ENCODE measurements at places on chromosomes 13 and 19.
A peak's percentile ranks its signal among the peaks of the same experiment; 100 is the strongest.

DNA sequence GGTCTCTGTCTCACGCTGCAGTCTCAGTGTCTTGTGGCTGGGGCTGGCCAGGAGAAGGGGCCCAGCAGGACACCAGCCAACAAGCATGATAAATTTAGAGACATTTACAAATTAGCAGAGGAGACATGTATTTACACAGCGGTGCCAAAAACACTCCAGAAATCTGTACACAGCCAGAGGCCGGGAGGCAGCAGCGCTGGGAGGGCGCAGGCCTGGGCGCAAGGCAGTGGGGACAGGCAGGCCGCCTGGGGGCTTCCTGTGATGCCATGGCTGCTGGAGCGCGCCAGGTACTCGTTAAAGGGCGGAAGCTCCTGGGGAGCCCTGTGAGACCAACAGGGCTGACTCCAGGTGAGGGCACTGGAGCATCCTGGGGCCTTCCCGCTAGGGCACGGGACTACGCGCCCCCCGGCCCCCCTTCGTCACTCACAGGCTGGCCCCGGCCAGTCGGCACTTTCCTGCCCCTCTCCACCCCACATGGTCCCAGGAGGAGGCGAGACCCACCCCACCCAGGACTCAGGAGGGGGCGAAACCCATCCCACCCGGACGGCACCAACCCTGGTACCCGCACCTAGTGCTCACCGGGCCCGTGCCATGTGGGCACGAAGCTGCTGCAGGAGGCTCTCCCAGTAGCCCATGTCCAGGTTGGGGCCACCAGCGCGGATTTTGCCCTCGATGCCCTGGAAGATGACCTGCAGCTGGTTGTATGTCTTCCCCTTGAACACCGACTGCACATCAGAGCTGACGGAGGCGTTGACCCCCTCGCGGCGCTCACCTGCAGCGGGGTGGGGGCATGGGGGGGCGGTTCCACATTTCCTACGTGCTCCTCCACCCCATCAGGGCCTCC is 7.4 kb upstream of the TBXA2R start:
- DNase-seq, result no peak

DNA sequence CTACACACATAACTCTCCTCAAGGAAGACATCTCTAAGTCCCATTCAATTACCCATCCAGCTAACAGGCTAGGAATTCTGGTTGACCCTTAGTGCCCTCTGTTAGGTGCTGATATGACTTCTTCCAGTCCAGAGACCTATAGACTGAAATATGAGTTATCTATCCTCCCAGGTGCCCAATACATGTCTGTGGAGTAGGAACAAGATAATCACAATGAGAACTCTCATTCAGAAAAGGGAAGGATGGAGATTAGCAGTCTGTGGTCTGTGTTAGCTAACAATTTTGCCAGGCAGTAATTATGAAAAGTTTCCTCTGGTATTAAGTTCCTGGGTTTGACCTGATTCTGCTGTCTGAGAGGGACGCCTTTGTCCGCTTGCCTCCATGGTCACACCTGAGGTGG is 44.2 kb upstream of the SLAIN1 start:
- no peak for DNase-seq

DNA sequence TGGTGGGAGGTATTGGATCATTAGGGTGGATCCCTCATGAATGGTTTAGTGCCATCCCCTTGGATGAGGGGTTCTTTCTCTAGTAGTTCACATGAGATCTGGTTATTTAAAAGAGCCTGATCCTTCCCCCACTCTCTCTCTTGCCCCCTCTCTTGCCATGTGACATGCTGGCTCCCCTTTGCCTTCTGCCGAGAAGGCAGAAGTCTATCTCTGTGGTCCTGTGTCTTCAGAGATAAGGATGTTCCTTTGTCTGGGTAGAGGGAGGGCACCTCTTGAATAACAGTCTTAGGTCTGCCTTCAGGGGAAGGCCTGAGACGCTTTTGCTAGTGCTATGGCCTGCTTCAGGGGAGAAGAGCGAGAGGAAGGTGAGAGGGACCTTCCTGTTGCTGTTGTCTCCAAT is 2.0 kb upstream of the ZDHHC20 start:
- DNase-seq, result no peak

- no peak for DNase-seq
Observed at GRCh38 chr19:20840371-20840770, 64.3 kb downstream of the ZNF66 start.

DNA sequence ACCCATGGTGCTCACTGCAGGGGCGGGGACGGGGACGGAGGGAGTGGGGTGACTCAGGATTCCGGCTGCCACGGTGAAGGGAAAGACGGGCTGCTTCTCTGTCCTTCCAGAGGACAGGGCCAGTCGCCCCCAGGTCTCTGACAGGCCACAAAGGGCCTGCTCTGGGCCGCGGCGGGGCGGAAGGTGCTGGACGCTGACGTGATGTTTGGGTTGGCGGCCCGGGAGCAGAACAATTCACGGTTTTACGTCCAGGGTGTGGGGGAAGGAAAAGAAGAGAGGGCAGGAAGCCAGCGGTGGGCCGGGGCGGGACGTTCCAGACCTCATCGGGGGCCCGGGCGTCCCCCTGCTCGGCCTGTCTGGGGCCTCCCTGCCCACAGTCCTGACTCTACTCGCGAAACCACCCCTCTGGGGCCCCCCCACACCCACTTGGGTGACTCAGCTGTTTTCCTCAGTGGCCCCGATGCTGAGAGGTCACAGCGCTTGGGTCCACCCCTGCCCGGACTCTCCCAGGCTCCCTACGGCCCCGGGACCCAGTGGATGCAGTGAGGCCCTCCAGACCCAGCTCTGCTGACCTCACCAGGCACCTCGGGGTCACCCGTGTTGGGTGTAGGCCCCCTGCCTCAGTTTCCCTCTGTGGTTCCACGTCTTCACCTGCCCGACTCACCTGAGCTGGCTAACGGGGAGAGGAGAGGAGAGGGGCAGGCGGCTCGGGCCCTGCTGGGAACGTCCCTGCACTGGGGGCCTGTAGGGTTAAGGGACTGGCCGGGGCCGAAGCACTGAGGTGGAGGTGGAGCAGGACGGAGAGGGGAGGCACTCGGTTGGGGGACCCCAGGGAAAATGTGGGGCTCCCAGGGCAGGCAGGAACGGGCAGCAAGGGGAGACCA is 29.2 kb downstream of the PIP5K1C start:
- peak; percentile 58 for DNase-seq

DNA sequence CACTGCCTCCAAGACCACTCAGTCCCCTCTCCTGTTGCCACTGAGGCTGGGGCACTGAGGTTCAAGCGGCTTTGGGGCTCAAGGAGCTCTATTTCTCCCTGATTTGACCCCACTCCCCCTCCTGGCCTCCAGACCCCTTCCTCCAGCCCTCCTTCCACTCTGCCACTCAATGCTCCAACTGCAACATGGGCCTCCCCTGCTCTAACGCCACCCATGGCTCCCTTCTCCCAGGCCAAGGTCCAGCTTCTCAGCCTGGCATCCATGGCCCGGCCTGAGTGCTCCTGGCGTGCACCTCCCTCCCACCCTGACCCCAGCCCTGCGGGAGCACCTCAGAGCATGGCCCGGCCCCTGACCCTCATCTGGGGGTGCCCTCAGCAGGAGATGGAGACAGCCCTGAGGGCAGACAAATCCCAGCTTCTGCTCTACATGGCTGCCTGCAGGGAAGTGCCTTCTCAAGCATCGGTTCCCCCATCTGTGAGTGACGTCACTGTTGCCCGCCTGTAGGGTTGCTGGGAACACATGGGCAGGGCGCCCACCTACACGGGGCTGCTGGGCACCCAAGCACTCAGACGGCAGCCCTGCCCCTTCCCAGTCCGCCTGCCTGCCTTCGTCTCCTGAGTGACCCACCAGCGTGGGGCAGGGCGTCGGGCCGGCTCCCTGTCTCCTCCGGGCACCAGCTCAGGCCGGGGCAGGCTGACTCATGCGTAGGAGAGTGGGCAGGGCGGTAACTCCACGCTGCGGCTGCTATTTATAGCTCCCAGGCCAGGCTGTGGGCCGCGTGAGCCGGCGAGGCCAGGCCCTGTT is 1.6 kb upstream of the DIRAS1 start:
- DNase-seq, result no peak

DNA sequence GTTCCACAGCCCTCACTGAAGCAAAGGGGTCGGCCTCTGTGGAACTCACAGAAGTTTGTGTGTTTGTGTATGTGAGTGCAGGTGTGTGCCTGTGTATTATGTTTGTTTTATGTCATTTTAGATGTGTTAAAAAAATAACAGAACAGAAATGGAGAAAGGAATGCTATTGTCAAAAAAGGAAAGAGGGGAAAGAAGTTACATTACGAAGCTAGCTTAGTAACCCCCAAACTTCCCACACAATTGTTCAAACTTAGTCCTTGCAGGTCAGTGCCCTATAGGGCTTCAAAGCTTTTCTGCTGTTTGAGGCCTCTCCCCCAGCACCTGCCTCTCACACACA is 1505.6 kb upstream of the SLC10A2 start:
- no peak for DNase-seq

- no peak for DNase-seq
Observed at GRCh38 chr13:80558074-80558473, 217.1 kb upstream of the SPRY2 start.

DNA sequence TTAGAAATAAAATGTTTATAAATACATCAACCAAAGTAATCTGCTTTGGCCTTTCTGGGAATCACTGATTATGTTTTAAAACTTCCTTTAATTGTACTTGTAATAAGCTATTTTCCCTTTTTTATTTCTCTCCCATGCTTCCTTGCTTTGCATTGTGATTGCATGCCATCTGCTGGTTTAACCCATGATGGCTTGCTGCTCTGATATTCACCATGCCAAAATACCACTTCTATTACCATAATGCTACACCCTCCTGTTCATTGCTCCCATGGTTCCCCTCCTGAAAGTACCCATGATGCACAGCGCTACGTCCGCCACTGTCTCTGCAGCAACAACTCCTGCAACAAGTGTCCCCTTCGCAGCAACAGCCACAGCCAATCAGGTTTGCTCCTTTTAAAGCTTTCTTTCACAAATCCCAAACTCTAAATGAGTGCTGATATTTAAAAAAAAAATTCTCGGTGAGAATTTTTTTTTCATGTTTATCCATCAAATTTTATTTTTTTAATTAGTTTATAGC is 67.7 kb upstream of the RAP2A start:
- DNase-seq, result no peak

DNA sequence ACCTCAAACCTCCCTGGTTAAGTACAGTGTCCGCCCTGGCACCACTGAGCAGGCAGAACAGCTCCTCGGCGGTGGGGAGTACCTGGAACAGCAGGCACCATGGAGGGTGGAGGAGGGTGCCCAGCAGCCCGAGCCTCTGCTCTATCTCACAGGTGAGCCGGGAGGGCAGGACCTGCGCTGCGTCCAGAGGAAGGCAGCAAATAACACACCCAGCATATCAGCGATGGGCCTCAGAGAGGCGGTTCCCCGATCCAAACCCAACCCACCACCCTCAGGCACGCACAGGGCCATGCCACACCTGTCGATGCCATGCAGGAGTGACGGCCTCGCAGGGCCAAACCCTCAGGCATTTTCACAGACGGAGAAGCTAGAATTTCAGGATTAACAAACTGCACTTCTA is 11.8 kb downstream of the PEPD start:
- no peak for DNase-seq

DNA sequence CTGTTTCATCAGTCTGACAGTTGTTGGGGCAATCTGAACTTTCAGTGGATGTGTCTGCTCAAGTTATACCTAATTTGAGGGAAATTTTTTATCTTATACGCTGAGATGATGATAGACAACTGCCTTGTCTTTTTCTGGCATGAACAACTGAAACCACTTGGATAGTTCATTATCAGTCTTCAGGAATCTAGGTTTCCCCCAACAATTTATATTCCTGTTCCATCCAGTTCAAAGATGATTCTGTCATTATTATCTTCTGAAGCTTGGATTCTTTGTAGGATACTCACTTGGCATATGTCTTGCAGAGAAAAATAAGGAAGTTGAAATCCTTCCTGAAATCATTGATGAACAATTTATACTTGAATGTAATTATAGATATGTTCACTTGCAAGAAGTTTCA is 193.7 kb downstream of the LMO7 start:
- DNase-seq, result no peak

GRCh38 chr13:51262501-51263211 is 40.5 kb downstream of the FAM124A start:
- no peak for DNase-seq

DNA sequence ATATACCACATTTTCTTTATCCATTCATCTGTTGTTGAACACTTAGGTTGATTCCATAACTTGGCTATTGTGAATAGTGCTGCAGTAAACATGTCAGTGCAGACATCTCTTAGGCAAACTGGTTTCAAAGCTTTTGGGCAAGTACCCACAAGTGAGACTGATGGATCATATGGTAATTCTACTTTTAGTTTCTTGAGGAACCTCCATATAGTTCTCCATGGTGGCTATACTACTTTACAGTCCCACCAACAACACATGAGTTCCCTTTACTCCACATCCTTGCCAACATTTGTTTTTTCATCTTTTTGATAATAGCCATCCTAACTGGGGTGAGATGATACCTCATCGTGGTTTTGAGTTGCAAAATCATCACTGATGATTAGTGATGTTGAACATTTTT is 8.5 kb downstream of the CYSLTR2 start:
- no peak for DNase-seq

DNA sequence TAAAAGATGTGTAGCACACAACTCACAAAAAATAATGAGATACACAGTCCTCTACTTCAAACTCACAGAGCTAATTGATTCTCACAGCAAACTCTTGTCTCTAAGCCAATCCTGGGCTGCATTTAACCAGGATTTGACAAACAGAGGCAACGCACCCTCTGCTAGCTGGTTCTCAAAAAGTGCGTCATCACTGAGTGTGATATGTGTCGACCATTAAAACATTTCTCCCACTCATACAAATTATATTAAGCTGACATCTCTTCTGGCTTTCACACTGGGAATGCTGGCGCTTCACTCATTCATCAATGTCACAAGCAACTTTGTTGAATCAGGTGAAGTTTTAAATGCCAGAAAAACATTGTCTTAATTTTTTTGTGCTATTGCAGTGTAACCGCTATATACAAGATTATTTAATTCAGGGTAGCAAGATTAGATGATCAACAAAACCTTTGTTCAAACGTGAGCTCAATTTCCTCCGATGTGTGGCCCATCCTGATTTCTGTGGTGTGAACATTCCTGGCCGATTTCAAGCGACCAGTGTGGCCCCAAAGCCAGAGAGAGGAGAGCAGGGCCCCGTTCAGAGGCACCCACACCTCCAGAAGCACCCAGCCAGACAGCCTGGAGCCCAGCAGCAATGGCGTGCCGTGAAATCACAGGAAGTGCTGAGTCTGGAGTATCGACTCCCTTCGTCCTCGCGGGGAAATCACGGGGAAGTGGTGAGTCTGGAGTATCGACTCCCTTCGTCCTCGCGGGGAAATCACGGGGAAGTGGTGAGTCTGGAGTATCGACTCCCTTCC is 49.4 kb downstream of the RASA3 start:
- no peak for DNase-seq

GRCh38 chr19:30804751-30805150 is 432.6 kb downstream of the ZNF536 start:
- no peak for DNase-seq

Data from CD8-positive, alpha-beta T cell (primary cell).